ENCODE measurements at places on chromosomes 7 and 10. TPM values are rescaled to one million over a fixed set of nuclear protein-coding genes. Genes with fewer than 3 reads are reported as not detected.

DNA sequence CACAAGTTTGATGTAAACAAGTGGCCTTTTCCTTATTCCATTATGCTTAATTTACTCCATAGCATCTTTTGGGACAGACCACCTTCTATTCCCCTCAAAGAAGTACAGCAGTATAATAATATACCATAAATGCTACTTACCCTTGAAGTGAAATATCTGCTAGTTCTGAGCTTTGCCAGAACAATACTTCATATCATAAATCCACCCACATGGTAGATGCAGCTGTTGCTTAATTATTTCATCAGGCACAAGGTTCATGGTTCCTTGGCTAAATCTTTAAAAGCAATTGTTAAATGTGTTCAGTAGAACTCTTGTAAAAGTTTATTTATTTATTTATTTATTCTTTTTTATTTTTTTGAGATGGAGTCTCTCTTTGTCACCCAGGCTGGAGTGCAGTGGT lies 32.9 kb downstream of the CSTF2T start:
- DNase-seq, result no peak

Gene PAPOLB
- 0.29 TPM for total RNA-seq

- no peak for DNase-seq
Observed at GRCh38 chr7:38294926-38295325, 21.5 kb upstream of the TARP start.

Gene DLX5
- total RNA-seq, result 5.9 TPM

DNA sequence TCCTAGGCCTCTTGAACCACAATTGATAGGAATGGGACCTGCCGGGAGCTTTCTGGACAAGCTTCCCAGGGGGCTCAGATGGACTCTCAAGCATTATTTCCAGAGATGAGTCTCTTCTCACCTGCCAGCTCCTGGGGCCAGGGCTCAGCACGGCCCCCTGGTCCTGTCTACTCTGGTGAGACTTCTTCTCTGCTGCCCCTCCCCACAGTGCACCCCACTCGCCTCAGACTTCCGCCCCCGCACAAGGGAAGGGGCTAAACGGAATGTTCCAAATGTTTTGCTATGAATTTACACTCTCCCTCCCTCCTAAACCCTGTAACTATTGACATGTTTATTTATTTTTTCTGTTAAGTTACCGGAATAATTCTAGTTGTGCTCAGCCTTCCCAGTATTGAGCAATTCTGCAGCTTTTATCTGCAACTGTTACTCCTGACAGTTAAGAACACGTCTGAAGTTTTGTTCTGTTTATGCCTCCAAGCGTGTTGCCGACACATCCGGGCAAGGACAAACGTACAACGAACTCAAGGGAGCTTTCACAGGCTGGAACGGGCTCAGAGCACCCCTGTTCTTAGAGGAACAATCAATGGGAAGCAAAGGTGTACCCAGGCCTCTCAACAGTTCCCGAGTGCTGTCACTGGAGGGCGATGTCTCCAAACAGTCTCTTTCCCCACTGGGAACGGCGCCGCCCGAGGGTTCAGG lies 55.2 kb downstream of the FHIP2A start:
- DNase-seq, result peak; percentile 71

DNA sequence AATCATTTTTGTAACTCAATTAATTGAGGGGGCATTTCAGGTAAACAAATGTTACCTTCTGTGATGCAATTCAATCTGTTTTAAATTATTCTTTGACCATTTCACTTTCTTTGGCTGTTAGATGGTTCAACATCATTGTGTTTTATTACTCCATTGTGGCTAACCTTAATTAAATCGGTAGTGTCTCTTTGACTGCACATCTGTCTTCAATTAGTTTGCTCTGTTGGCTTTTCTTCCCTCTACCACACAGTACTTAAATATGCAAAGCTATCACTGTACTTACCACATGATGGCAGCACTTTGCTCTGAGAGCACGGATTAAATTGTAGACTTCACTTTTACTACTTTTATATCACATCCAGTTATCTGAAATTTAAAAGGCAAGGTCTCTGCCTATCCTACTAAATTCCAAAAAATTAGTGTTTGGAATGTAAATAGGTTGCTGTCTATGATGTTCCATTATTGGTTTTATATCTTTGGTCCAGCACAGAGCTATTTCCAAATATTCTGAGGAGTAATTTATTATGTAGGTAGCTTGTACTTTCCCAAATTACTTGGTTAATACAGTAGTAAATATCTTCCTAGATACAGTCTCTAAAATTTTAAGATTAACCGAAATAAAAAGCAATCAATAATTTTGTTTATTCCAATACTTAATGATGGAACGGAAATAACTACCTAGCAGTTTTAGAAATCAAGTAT lies 352.0 kb downstream of the PCLO start:
- DNase-seq, result no peak

Gene PLAU
- total RNA-seq, result 5.9 TPM

All from uterus (tissue), 4 donors.